ENCODE measurements at places on chromosomes 2 and 18.

DNA sequence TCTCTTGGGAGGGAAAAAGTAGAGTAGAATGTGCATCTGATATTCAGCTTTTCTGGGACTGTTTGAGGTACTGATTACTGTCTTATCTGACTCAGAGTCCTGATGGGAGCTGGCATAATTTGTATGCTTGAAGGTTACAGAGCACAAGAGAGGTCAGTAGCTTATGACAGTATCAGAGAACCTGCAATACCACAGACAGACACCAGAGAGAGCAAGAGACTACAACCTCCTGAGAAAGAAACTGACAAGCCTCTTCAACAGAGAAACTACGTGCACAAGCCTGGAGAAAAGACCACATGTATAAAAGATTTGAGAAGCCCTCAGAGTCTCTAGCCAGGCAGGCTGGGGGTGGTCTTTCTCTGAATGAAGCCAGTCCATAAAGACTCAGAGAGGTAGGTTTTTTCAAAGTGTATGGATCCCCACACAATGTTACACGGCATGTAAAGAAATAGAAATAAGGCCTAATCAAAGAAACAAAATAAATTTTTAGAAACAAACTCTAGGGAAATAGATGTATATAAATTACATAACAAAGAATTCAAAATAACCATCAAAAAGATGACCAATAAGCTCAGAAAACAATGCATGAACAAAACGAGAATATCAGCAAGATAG is 568.3 kb downstream of the LRRTM4 start:
- no peak for DNase-seq

GRCh38 chr2:221102896-221103688 is 469.0 kb downstream of the EPHA4 start:
- no peak for DNase-seq

- no peak for DNase-seq
Observed at GRCh38 chr2:207600231-207600630, 25.0 kb downstream of the METTL21A start.

- no peak for DNase-seq
Observed at GRCh38 chr2:217833439-217833838, 169.4 kb downstream of the TNS1 start.

GRCh38 chr2:206328974-206329373 is 54.5 kb downstream of the ZDBF2 start:
- no peak for DNase-seq

- DNase-seq, result peak; percentile 11
Observed at GRCh38 chr2:207530160-207531031, 634 bp downstream of the CREB1 start.
